ENCODE measurements at places on chromosomes 3 and 15.

- DNase-seq: no peak
Observed at GRCh38 chr3:187628169-187628568, 42.0 kb downstream of the SST start.

GRCh38 chr3:190345878-190346277 lies 23.6 kb upstream of the CLDN1 start:
- DNase-seq: no peak

DNA sequence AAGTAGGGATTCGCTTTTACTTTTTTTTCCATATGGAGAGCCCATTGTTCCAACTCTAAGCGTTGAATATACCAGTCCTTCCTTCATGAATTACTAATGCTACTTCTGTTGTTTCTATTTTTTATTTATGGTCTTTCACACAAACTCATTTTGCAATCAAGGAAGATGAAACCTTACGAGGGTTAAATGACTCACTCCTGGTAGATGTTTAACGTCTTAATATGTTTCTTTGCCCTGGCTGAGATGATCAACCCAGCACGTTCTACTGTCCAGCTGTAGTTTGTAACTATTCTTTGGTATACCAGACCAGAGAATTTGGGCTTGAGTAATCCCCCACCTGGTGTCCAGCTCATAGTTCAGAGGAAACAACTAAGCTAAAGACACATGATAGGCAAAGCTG lies 23.1 kb downstream of the CDCP1 start:
- DNase-seq: no peak

- DNase-seq: no peak
Observed at GRCh38 chr15:49410641-49411040, 12.4 kb upstream of the FGF7 start.

GRCh38 chr3:194323785-194324735 lies 27.1 kb downstream of the CPN2 start:
- DNase-seq: peak; percentile 19

GRCh38 chr3:178206521-178206920 lies 329.7 kb upstream of the KCNMB2 start:
- no peak for DNase-seq

DNA sequence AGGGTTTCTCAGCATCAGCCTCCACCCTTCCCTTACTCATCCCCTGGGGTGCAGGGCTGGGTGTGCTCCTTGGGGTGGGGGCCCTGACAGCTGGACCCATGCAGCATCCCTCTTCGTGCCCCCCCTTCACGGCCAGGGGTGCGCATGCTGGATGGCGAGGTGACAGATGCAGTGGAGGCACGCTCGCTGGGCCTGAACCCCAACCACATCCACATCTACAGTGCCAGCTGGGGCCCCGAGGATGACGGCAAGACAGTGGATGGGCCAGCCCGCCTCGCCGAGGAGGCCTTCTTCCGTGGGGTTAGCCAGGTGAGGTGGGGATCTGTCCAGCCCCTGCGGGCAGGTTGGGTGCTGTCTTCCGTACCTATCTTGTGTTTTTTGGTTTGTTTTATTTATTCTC lies 6.3 kb upstream of the FES start:
- DNase-seq: no peak

GRCh38 chr3:143294188-143294587 lies 174.6 kb downstream of the CHST2 start:
- DNase-seq: no peak

DNA sequence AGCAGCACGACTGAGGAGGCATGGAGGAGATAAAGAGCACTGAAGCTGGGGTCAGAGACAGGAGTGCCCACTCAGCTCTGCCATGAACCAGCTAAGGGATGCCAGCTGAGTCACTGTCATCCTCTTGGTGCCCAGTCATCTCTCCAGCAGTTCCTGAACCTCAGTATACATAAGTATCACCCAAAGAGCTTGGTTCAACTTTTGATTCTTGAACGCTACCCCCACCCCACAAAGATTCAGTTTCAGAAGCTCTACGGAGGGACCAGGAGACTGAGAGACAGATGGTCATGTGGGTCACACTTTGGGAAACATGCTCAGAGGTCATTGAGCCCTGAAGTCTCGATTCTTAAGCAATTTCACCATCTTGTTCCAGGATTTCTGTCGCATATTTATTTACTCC lies 108.4 kb downstream of the ALDH1A2 start:
- no peak for DNase-seq

All from stimulated activated CD8-positive, alpha-beta memory T cell treated with anti-CD3 and anti-CD28 coated beads, Interleukin-7, amount 100 ng/mL, for 4 hours (primary cell).